Activated T-helper 1 cell treated with Interleukin-2 at 50 U/mL for 16 hours (primary cell): ENCODE measurements at places on chromosomes 13 and 19.

GRCh38 chr13:41056194-41056593, 5.1 kb upstream of the WBP4 start:
- DNase-seq = no peak

GRCh38 chr13:93577105-93577504, 350.5 kb downstream of the GPC6 start:
- no peak for DNase-seq

DNA sequence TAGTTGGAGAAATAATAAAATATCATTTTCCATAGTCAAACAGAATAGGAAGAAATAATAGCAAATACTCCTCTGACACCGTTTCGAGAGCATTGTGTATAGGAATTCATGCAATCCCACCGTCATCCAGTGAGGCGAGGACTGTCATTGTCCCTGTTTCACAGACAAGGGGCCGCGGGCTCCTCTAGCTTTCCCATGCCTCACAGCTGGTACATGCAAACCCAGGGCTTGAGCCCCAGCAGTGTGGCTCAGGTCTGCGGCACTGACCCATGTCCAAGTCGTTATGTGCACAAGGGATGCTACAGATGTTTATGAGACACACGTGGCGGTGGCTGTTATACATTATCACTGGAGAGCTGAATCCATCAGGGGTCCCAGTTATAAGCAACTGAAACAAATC, 18.5 kb upstream of the ATP11A start:
- DNase-seq = no peak

DNA sequence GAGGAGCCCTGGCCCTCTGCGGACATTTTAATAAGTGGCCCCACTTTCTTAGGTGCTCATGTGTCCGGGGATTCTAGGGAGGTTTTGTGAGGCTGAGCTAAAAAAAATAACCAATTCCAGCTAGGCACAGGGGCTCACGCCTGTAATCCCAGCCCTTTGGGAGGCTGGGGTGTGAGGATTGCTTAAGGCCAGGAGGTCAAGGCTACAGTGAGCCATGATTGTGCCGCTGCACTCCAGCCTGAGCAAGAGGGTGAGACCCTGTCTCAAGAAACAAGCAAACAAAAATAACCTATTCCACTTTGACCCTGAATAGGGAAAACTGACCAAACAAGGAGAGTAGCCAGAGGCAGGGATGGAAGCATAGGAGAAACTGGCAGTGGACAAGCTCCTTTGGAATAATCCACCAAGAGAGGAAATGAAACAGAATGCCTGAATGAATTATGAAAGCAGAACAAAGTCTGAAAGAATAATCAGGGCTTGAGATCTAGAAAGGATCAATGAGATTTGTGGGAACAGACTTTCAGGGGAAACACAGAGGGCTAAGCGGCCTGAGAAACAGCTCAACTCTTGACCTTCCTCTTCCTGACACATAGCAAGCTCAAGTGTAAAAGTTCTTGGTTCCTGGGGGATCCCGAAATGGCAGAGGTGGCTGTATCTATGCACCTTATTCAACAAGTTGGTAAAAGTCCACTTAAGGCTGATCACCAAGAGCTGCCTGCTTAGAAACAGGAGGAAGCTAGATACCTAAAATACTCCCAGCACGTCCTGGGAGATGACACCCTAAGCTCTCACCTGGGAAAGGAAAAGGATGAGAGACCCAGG, 30.1 kb upstream of the FFAR2 start:
- DNase-seq = no peak

DNA sequence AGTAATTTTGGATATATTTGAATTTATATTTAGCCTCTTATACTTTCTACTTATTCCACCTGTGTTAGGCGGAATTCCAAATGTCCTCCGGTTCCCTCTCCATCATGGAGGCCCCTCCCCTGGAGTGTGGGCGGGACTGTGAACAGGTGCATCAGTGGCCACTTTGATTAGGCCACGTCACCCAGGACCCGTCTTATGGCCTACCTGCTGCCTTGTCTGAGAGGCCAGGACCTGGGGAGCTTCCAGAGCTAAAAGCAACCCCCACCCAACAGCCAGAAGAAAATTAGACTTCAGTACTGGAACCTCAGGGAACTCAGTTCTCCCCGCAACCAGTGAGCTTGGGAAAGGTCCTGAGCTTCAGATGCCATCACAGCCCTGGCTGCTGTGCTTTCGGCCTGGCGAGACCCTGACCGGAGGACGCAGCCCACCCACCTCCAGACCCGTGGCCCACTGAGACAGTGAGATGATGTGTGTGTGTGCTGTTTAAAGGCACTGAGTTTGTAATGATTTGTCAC, 200.2 kb upstream of the SOX1 start:
- DNase-seq = no peak

DNA sequence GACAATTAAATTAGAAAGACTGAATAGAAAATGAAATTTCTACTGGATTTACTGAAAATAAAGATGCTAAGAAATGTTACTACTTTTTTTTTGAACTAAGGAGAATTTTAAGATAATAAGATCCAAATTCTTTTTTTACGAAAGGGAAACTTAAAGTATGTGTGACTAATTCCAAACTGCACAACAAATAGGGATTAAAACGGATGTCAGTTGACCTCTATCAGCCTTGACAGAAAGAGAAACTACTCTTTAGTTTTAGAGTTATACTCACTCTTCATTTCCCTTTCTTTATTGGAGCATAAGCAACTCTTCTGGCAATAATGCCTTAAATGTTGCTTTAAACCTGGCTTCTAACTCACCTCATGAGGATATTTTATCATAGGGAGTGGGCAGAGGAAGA, 273.8 kb downstream of the SLITRK6 start:
- no peak for DNase-seq

GRCh38 chr13:98187155-98187964, 10.3 kb upstream of the RNF113B start:
- DNase-seq = no peak

DNA sequence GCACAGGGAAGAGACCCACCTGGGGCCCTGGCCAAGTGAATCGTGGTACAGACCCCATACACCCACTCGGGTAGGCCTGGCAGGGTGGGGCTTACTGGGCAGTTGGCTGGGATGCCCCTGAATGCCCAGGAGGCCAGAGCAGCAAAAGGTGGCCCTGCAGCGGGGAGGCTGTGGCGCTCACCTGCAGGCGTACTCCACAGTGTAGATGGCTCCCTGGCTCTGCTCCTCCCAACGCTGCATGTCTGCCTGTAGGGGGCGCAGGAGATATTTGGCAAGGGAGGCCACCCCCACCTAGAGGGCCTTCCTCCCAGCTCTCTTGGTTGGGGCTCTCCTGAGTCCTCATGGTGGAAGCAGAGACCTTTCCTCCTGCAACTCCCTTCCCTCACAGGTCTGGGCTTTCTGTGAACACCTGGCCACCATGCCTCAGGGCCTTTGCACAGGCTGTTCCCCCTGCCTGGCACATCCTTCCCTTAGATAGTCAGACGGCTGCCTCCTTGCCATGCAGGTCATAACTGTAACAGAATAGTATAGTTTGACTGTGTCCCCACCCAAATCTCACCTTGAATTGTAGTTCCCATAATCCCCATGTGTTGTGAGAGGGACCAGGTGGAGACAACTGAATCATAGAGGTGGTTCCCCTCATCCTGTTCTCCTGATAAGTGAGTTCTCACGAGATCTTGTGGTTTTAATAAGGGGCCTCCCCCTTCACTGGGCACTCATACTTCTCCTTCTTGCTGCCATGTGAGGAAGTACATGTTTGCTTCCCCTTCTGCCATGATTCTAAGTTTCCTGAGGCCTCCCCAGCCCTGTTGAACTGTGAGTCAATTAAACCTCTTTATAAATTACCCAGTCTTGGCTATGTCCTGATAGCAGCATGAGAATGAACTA, 5.9 kb downstream of the BORCS8 start:
- peak; percentile 47 for DNase-seq

DNA sequence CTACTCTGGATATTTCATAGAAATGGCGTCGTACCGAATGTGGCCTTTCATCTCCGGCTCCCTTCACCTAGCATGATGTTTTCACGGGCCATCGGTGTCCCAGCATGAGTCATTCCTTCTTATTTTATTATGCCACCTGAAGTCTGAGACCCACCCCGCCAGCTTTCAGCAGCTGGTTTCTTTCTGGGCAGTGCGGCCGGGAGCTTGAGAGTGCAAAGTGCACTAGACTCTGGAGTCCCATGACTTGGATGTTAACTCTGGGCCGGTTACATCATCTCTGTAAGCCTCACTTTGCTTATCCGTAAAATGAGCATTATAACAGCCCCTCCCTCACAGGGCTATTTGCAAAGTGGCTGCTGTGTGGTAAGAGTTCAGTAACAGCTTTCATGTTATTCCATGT, 5.8 kb upstream of the KMT5C start:
- no peak for DNase-seq

DNA sequence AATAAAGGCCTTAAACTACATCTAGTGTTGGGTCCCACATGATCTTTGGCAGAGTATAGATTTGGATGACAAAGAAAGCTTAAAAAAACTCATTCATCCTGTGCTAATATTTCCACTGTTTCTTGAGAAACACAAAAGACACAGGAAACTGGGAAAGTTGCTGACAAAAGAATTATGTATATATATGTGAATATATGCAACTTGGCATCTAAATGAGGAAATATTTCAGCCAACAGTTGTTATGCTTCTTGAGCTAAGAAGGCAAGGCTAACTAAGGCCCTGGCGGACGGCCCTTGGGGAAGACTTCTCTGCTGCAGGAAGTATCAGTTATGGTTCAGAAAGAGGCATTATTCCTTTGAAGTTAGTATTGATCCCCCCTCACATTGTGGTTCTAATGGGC, 491.8 kb downstream of the DIAPH3 start:
- DNase-seq = no peak

DNA sequence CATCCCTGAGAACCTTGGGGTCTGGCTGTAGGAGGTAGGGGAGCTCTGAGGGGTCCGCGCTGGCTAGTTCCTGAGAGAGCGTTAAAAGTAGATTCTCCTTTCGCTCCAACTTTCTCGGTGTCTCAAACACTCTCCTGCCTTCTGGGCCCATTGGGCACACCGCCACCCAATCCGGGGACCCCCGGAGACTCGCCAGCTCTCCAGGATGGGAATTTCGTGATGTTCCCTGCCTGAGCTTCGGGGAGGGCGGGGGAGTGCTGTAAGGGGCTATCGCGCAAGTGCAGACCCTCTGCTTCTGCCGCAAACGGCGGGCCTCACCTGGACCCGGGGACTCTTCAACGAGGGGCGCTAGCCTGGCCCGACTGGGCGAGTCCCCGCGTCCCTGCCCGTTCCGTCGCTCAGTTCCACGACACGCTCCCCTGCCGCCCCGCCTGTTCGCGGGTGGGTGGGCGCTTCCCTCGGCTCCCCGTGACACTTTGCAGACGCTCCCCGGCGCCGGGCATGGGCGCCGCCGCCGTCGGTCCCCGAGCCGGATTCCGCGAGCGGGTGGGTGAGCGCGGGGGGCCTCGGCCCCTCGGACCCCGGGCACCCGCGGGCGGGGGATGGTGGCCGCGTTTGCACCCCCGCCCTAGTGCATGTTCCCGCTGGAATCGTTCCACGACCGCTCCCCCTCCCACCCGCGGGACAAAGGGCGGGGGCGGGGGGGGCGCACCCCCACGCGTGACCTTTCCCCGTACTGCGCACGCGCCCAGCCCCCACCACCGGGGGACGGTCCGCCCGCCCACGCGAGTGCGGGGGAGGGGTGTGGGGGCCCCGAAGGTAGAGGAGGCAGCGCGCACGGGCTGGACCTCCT, at the start of gene CCDC106:
CCDC106 (plus strand) TSS at position 481 of the 853 bp plus-strand sequence. CDS start 835 bp downstream, outside the sequence.
- DNase-seq = no peak

- DNase-seq = no peak
Measured at GRCh38 chr19:17078920-17079709, 3.5 kb downstream of the MYO9B start.

- DNase-seq = no peak
Measured at GRCh38 chr19:47699360-47699917, 13.8 kb upstream of the EHD2 start.

DNA sequence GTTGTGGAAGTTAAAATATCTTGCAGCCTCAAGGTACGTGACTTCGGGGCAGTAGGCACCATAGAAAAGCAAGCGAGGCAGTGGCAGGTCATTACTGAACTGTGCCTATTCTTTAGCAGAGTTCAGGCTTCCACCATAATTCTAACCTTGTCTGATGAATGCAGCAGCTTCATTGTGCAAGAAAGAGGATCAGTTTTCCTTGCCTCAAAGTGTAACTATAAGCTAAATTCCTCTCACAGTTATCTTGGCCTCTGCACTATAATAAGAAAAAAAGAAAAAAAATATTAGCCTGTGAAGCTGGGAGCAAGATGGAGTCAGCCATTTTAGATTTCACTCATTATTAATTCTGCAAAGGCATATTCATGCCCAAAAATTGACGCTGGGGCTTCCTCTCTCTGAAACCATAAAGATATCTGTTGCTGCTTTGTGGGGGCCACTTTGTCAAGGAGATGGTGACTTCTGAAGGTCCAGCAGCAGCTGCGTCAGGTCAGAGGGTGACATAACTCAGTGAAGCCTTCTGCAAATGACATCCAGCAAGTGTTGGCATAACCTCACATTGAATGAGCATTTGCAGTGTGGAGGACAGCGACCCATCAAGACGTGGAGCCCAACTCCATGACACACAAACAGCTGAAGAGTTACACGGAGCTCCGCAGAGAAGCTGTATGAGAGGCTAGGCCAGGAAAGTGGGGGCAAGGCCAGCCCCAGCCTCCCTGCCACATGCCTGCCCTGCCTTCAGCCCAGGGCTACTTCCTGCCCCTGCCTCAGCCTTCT, 23.1 kb upstream of the SACS start:
- DNase-seq = no peak

DNA sequence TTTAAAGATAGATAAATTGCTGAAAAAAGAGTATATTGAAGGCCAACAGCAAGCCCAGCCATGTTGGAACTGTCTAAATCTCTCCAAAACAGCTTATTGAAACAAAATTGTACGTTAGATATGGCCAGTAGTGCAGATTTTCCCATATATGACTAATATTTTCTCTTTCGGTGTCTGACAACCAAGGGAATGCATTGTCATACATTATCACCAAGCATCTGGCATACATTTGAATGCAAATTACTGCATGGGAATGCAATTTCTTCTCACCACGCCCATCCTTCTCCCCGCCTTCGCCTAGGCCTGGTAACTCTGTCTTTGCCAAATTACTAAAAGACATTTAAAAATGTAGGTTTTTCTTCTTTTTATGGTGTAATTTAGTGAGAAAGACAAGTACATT, 32.5 kb upstream of the IRS2 start:
- no peak for DNase-seq

DNA sequence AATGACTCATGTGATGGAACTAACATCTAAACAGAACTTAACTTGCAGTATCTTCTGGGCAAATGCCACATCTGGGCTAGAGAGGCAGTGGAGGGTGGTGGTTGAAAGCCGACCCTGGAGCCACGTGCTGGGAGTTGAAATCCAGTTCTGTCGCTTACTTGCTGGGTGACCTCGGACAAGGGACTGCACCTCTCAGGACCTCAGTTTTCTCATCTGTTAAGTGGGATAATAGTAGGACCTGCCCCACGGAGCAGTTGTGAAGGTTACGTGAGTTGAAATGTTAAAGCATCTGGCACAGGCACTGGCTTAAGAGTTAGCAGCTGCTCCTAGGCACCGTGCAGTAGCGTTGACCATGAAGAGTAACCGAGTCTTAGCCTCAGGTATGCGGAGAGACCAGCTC, 76.1 kb downstream of the SIPA1L3 start:
- DNase-seq = no peak

DNA sequence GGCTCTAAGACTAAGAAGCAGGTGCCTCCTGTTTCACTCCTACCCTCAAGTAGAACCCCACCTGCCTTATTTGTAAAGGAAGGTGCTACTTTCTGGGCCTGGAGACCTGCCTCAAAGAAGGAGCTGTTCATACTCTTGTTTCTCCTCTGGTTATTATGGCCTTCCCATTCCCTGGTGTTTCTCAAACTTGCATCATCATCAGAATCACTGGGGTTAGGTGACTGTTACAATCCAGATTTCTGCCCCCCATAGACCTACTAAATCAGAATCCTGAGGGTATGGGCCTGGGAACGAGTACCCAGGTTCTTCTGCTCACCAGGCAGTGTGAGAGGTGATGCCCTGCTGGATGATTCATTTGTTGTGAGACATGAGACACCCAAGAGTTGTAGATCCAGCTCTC, 18.4 kb downstream of the SAMD4B start:
- no peak for DNase-seq
